ENCODE measurements at places on chromosomes 11 and 22.

GRCh38 chr22:46079093-46079860 lies 71.0 kb upstream of the PPARA start:
- peak; percentile 73 for DNase-seq

GRCh38 chr11:26837154-26837553 lies 115.3 kb upstream of the SLC5A12 start:
- DNase-seq, result no peak

GRCh38 chr11:101407324-101407723 lies 176.5 kb downstream of the TRPC6 start:
- DNase-seq, result no peak

DNA sequence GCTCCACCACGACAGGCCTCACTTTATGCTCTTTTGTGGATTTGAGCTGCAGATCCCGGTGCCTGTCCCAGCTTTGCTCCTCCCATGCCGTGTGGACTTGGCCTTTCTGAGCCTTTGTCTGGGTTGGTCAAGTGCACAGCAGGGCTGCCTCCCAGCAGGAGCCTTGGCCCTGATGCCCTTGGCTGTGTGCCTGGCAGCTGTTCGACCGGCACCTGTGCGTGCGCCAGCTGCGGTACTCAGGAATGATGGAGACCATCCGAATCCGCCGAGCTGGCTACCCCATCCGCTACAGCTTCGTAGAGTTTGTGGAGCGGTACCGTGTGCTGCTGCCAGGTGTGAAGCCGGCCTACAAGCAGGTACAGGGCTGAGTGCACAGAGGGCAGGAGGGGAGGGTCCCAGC lies 46.5 kb downstream of the MYO7A start:
- no peak for DNase-seq

- no peak for DNase-seq
Measured at GRCh38 chr11:9840460-9841004, 176.7 kb downstream of the SWAP70 start.
